Activated CD4-positive, alpha-beta T cell treated with anti-CD3 and anti-CD28 coated beads, Interleukin-2, Interleukin-6, amounts not matched to agents 100 ng/mL and 50 ng/mL, durations not matched to agents 16 hours and 8 hours (primary cell): ENCODE measurements at places on chromosomes 11 and 22.

GRCh38 chr11:60887556-60887955 is 18.8 kb downstream of the PRPF19 start:
- DNase-seq: peak; percentile 43

GRCh38 chr11:116948391-116948790 is 111.0 kb upstream of the APOA1 start:
- peak; percentile 62 for DNase-seq

- DNase-seq: no peak
Measured at GRCh38 chr11:129997513-129997912, 5.1 kb downstream of the PRDM10 start.

DNA sequence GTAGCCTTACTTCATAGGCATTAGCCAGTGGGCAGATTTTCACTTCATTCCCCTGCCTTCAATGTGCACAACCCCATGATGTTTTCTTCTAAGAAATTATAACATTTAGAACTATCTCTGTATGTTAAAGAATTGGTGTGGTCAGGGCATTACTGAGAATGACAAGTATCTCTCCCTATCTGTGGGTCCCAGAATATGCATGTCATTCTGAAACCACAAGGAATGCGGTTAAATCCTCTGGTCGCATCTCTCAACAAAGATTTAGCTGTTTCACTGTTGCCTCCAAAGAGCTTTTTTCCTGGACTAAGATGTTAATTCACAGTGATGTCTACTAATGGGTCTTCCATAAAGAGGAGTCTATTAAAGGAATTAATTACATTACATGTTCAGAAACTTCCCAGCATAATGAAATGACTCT is 62.7 kb downstream of the LIF start:
- peak; percentile 88 for DNase-seq

DNA sequence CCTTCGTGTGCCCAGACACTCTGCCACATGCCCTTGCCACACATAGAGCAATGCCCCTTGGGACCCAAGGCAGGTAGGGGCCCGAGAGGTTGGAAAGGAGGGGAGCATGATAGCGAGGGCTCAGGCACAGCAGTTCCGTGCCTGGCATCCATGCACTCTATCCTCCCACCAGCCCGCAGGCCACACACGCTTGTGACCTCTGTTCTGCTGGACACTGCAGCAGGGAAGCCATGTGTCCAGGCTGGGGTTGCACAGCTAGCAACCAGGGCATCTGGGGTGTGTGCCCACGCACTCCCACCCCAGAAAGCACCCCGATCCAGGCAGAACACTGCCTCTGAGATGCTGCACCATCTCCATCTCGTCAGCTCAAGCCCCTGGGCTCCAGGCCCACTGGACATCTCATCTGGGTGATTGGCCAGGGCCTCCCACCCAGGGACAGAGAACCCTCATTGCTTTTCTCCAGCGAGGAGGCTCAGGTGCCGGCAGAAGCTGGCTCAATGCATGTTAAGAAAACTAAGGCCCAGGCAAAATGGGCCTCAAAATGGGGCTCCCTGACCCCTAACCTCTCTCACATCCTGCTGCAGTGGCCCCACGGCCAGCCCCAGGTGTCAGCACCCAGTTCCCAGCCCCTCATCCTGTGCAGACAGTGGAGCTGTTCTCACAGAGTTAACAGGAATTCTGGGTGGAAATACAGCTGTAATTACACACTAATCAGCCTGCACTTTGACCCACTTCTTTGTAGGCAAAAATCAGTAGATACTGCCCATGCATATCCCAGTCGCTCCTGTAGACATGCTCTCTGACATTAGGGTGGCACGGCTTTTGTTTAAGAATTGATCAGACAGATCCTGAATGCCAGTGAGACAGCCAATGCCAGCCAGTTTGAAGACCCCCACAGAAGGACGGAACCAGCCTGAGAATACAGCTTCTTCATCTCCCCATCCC is 173.9 kb upstream of the B3GAT1 start:
- DNase-seq: no peak

DNA sequence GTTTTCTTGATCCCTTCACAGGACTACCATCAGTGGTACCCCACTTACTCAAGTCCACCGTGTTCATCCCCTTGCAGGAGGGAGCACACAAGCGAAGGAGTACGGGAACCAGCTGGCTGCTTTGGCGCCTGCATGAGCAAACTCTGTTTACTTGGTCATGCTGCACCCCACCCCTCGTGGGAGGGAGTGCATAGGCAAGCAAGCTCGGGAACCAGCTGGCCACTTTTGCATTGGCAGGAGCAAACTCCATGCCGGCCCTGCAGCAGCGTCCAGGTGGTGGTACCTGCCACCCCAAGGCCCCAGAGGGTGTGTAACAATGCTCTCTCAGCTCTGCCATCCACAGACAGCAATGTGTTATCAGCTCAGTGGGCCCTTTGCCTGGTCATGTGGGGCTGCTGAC is 737.8 kb downstream of the FAM181B start:
- no peak for DNase-seq

DNA sequence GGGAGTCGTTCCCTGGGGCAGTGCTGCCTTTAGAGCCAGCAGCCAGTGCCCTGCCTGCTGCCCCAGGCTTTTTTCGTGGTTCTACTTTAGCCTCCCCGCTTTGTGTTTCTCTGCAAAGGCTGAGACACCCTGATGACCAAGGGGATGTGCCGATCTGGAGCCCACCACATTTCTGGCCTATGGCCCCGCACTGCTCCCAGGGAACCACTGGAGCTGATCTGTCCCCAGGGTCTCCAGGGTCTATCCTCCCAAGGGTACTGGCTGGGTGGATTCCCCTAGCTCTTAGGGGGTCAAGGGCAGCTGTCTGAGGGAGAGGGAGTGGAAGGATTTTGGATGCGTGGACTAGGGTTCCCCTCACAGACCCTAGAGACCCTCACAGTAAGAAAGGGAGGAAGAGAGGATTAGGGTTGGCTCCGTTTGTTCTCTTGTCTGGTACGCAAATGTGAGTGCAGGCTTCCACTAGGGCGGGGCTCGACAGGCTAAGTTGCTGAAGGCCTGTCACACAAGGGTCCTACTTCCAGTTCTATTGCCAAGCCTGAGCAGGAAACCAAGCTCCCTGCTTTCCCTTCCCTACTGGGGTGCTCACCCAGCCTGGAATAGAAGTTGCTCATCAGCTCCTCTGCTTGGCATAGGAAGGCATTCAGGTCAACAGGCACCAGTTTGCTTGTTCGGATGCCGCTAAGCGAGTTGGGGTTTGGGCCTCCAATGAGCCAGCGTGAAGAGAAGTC is 19.3 kb downstream of the TREH start:
- no peak for DNase-seq

DNA sequence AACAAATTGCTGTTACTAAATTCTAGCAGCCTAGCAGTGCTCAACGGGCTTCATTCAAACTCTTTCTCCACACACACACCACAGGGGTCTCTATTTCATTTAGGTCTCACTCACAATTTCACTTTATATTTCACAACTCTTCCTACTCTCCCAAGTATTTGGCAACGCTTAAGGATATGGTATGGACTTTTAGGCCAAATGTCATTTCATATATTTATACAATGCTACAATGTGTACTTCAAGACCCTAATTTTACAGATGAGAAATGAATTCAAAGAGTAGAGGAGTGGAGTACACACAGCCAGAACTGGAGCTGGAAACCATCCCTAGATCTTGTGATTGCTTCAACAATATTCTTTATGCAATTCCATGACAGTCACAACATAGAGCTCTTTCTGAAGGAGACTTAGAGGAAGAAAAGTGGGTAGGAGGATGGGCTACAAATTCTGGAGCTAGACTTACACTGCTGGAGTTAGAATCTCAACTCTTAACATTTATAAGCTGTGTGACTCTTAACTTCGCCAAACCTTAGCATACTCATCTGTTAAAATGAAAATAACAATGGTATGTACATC is 2.5 kb upstream of the MS4A13 start:
- DNase-seq: no peak

- DNase-seq: no peak
Measured at GRCh38 chr22:25645964-25646363, 81.5 kb downstream of the GRK3 start.

- no peak for DNase-seq
Measured at GRCh38 chr11:46659908-46660307, 40.5 kb downstream of the ARHGAP1 start.

DNA sequence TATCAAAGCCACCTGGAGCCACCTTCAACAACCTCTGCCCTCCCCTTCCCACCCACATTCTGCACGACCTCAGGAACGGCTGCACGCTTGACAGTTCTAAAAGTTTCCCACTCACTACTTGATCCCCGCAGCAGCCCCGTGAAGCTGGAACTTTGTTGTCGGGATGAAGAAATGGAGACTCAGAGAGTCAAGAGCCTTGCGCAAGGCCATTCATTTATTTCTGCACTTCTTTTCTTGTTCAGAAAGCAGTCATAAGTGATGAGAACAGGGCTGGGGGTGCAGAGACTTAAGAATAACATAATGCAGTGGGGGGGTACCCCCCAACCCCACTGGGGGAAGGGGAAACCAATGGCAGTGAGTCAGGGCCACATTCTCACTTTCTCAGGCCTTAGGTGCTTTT is 2.2 kb upstream of the ZFTA start:
- no peak for DNase-seq

GRCh38 chr11:20415432-20415831 is 27.9 kb downstream of the PRMT3 start:
- DNase-seq: no peak

DNA sequence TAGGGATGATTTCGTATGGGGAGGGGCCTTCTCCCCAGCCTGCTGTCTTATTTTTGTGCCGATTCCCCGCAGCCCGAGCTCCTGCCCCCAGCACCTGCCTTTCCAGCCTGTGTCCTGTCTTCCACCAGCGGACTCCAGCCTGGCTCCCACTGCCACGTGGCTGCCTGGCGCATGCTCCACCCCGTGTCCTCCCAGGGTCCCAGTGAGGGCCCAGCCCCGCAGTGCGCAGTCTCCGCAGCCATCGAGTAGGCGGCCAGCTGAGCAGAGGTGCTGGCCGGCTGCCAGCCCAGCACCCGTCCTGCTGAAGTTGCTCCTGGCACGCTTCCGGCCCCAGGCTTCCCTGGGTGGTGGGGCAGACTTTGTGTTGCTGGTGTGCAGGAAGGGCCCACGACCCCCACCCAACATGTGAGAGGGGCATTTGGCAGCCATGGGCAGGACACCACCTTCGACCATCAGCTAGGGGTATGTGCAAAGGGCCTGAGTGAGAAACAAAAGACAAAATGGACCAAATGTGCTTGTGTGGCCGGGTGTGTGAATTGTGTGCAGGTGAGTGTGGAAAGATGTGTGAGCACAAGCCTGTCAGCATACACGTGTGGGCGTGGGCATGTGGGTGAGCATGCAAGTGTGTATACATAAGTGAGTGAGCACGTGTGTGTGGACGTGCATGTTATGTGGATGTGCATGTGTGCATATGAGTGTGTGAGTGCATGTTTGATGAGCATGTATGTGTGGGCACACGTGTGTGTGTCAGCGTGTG is 55.9 kb downstream of the RTN4R start:
- DNase-seq: no peak

GRCh38 chr22:46561435-46561905 is 24.1 kb upstream of the CELSR1 start:
- peak; percentile 53 for DNase-seq

DNA sequence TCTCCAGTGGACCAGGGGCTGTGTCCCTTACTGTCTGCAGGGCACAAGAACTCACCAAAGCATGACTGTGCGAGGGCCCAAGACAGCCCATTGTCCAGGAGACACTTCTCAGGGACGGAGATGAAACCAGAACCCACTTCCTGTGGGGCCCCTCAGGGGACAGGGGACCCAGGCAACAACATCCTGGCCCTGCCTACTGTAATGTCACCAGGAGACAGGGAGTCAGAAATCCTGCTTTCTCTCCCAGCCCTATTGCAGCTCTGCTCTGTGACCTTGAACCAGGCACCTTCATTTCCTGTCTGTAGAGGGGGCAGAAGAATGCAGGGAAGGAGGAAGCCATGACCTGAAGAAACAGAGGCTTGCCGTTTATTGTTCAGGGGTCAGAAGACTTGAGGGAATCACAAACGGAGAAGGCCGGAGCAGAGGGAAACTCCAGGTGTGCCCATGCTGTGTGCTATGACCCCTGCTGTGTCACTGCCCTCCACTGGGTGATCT is 98.0 kb downstream of the NAT10 start:
- DNase-seq: no peak
